ENCODE measurements at places on chromosomes 5 and 9.

- H3K27ac ChIP-seq = no peak overlapping the region
- H3K27me3 ChIP-seq = peaks cover 9% of the 10 kb centered on the region
- no peak overlapping the region for H3K4me3 ChIP-seq
- no peak for DNase-seq
- no peaks in the 10 kb centered on the region for H3K4me1 ChIP-seq
Measured at GRCh38 chr5:175740014-175740413, 82.1 kb downstream of the HRH2 start.

GRCh38 chr5:23223846-23224245, 283.6 kb upstream of the PRDM9 start:
- H3K4me1 ChIP-seq = no peaks in the 10 kb centered on the region
- H3K27me3 ChIP-seq = peaks cover 1% of the 10 kb centered on the region
- H3K27ac ChIP-seq = no peak overlapping the region
- H3K4me3 ChIP-seq = no peak overlapping the region
- DNase-seq = no peak
- H3K36me3 ChIP-seq = no peaks in the 10 kb centered on the region

DNA sequence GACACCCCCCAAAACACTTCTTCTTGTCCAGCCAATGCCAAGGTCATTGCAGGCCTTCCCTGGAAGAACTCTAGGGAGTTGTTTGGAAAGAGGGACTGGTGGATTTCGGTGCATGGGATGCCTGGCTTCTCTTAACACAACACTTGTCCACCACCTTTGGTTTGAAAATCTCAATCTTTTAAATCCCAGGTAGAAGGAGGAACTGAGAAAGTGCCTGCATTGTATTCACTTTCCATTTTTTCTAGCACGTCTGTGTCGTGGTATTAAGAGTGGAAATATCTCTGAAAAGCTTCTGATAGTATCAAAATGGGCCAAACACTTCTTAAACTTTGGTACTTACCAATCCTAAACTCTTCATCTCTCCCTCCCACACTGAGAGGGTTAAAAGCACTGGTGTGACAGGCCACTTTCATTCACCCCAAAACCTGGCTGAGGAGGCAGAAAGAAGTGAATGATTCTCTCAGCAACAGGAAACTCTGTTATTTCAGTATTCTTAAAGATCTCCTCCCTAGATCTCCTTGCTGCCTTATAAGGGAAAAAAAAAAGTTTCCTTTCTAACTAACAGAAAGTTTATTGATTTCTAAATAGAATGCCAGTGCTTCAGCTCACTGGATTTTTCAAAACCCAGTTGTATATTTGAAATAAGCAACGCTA, 3.9 kb upstream of the NFIB start:
- no peak overlapping the region for H3K4me3 ChIP-seq
- H3K4me1 ChIP-seq = peaks cover 33% of the 10 kb centered on the region
- peaks cover 3% of the 10 kb centered on the region for H3K36me3 ChIP-seq

DNA sequence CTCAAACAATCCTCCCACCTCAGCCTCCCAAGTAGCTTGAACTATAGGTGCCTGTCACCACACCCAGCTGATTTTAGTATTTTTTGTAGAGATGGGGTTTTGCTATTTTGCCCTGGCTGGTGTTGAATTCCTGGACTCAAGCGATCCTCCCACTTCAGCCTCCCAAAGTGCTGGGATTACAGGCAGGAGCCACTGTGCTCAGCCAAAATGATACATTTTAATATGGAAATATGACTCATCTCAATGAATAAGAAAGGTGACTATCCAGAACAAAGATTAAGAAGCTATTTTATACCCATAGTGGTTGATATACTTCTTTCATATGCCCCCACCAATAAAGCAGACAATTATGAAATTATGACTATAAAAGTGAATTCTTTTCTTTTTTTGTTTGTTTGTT, 166.2 kb downstream of the NFIB start:
- H3K36me3 ChIP-seq = no peaks in the 10 kb centered on the region
- H3K4me1 ChIP-seq = no peaks in the 10 kb centered on the region

DNA sequence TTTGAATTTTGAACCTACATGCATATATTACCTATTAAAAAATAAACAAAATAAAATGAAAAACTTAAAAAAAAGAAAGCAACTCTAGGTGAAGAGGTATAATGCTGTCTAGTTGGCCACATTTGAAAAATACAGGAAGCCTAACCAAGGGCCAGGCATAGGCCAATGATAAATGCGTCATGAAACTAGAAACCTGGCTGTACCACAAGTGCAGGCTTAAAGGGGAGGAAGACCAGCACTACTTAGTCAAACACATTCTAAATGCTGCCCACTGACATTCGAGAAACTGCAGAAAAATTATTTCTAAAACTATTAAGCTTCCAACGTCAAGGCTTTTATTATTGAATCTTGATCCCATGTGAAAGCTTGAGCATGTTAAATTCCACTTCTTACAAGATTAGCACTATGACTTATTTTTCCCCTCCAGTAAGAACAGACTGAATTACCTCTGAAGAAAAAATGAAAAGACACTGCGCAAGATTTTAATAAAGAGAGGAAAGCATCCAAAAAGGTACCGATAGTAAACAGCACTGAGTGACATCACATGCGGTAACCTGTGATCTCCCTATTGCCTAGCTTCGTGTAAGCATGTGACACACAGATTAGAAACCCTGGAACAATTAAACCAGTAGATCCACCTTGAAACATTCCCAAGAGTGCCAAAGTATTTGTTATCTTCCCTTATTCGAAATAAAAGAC, 16.2 kb downstream of the CDC14B start:
- no peaks in the 10 kb centered on the region for H3K36me3 ChIP-seq
- no peak overlapping the region for H3K4me3 ChIP-seq
- H3K4me1 ChIP-seq = no peaks in the 10 kb centered on the region

DNA sequence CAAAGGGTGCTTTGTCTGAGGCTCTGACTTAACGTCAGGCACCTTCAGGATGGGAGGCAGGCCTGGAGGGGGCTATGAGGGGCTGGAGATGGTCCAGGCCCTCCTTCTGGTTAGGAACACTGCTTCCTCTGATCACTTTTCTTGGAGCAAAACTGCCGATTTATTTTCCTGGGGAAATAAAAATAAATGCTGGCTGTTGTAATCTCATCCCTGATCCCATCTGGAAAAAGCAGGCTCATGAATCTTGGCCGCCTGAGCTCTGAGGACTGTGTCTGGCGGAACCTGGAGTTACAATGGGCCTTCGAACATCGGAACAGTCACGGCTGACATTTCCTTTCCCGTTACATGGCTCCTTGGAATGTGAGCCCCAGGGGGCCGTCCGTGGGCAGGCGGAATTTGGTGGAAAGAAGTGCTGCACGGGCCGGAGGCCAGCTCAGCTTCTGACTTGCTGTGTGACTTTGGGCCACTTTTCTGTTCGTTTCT, 157.8 kb downstream of the RGS3 start:
- no peak for DNase-seq
- peaks cover 3% of the 10 kb centered on the region for H3K36me3 ChIP-seq
- H3K4me3 ChIP-seq = no peak overlapping the region
- no peaks in the 10 kb centered on the region for H3K4me1 ChIP-seq
- peaks cover 1% of the 10 kb centered on the region for H3K27me3 ChIP-seq

DNA sequence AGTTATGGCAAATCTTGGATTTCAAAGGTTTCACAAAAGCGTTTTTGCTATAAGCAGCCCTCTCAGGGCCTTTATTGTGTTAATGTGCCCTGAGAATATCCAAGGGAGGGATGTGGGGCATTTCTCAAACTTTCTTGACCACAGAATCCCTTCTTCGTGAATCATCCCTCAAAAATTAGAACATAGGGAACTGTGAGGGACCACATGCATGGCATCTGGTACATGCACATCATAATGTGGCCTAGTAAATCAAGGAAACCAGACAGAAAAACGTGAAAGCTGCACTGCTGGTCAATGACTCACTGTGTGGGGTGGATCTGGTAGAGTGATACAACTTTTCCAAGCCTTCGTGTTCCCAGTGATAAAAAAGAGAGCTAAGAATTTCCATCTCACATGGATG, 22.4 kb downstream of the DDX31 start:
- H3K36me3 ChIP-seq = peaks cover 26% of the 10 kb centered on the region
- H3K27me3 ChIP-seq = no peaks in the 10 kb centered on the region
- H3K4me3 ChIP-seq = no peak overlapping the region
- H3K27ac ChIP-seq = no peak overlapping the region
- H3K4me1 ChIP-seq = no peaks in the 10 kb centered on the region
- no peak for DNase-seq

- H3K4me3 ChIP-seq = no peak overlapping the region
- H3K27ac ChIP-seq = no peak overlapping the region
- no peaks in the 10 kb centered on the region for H3K27me3 ChIP-seq
Measured at GRCh38 chr5:62560786-62561185, 17.8 kb upstream of the LRRC70 start.

- no peak overlapping the region for H3K4me3 ChIP-seq
- H3K4me1 ChIP-seq = no peaks in the 10 kb centered on the region
- peaks cover 8% of the 10 kb centered on the region for H3K27me3 ChIP-seq
- no peak overlapping the region for H3K27ac ChIP-seq
Measured at GRCh38 chr5:149939546-149939945, 5.0 kb downstream of the PDE6A start.

DNA sequence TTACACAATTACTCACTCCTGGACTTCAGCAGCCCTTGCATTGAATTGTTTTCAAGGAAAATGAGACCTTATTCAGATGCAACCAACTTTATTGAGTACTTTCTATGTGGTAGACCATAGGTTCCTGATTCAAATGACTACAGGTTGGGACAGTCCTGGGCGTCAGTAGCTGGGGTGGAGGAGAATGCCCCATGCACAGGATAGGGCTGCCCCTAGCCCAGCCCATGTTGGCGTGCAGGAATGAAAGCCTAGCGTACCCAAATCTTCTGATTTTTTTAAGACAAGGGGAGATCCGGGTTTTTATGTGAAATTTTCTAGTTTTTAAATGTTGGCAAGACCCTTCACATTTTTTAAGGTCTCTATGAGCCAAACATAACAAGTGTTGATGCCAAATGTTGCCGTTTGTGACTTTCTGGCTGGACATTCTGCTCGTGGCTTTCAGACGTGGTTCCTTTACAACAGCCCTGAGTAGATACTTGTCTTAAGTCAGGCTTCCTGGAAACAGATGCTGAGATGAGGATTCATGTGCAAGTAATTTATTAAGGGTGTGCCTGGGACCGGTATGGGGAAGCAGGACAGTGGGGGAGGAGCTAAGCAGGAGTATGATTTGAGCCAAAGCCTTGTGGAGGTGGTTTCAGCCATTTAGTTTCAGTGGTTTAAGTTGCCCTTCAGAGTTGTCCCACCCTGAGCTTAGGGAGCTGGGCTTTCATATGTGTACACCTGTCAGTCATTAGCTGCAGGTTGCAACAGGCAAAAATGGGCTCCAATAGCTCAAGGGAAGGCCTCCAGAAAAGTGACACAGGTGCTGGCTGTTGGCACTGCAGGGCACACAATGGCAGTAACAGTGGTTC, 154.1 kb downstream of the NTRK2 start:
- no peak for DNase-seq
- H3K4me3 ChIP-seq = no peak overlapping the region
- no peaks in the 10 kb centered on the region for H3K36me3 ChIP-seq
- H3K27ac ChIP-seq = no peak overlapping the region
- no peaks in the 10 kb centered on the region for H3K27me3 ChIP-seq
- no peaks in the 10 kb centered on the region for H3K4me1 ChIP-seq

GRCh38 chr5:150347451-150347850, 10.0 kb upstream of the TCOF1 start:
- no peaks in the 10 kb centered on the region for H3K27me3 ChIP-seq
- H3K4me1 ChIP-seq = peaks cover 24% of the 10 kb centered on the region
- no peaks in the 10 kb centered on the region for H3K36me3 ChIP-seq
- H3K27ac ChIP-seq = no peak overlapping the region
- H3K4me3 ChIP-seq = no peak overlapping the region

DNA sequence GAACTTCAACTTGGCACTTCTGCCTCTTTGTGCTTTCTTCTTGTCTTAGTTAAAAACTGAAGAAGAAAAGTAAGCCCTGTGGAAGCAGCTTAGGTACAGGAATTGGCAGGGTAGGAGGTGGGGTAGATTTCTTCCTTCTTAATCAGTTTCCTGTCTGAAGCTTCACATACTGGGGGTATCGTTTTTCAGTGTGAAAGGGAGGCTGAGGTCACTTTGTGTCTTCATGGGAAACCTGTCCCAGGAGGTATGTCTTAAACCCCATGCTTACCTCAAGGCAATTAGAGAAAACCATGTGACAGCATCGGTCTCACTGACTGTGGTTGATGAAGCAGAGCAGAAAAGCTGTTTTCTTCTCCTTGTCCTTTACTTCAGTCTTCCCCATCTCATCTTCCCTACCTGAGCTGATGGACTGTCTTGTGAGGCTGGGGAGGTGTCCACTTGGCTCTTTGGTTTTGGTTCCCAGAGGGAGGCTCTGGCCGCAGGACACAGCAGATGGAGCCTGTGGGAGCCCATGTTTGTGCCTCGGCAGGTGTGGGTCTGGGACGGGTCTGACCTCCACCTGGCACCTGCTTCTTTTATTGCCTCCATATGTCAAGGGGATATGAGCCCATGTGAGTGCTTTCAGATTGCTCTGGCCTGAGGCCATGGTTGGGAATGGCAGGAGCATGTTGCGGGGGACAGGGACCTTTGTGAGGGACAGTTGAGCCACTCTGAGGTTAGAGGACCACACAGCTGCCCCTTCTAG, 47.0 kb downstream of the SH3GL2 start:
- no peak overlapping the region for H3K27ac ChIP-seq
- no peak overlapping the region for H3K4me3 ChIP-seq

DNA sequence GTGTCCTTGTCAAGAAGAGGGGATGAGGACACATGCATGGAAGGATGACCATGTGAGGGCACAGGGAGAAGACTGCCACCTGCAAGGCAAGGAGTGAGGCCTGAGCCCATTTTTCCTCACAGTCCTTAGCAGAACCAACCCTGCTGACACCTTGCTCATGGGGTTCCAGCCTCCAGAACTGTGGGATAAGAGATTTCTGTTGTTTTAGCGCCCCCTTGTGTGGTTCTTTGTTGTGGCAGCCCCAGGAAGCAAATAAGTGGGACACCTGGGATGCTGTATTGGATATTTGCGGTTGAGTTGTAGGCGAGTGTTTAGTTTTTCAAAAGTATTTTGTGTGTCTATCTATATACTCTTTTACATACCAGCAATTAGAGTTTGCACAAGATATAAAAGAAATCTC, 206.4 kb downstream of the NXNL2 start:
- no peaks in the 10 kb centered on the region for H3K4me1 ChIP-seq
- H3K4me3 ChIP-seq = no peak overlapping the region
- H3K27ac ChIP-seq = no peak overlapping the region
- no peak for DNase-seq
- H3K36me3 ChIP-seq = no peaks in the 10 kb centered on the region
- H3K27me3 ChIP-seq = peaks cover 2% of the 10 kb centered on the region

GRCh38 chr5:168334695-168335094, 43.2 kb downstream of the WWC1 start:
- DNase-seq = no peak
- H3K4me3 ChIP-seq = no peak overlapping the region
- H3K27me3 ChIP-seq = peaks cover 12% of the 10 kb centered on the region
- no peaks in the 10 kb centered on the region for H3K4me1 ChIP-seq
- H3K27ac ChIP-seq = no peak overlapping the region

- DNase-seq = no peak
- H3K27ac ChIP-seq = no peak overlapping the region
- H3K4me1 ChIP-seq = no peaks in the 10 kb centered on the region
- H3K4me3 ChIP-seq = no peak overlapping the region
- no peaks in the 10 kb centered on the region for H3K36me3 ChIP-seq
Measured at GRCh38 chr5:1208743-1209488, 7.5 kb downstream of the SLC6A19 start.

Measured in immature natural killer cell (primary cell).